ENCODE measurements at places on chromosomes 4 and X.

- peak; percentile 75 for DNase-seq
These were observed 54.6 kb downstream of the FNIP2 start for GRCh38 chr4:158823461-158823873.

DNA sequence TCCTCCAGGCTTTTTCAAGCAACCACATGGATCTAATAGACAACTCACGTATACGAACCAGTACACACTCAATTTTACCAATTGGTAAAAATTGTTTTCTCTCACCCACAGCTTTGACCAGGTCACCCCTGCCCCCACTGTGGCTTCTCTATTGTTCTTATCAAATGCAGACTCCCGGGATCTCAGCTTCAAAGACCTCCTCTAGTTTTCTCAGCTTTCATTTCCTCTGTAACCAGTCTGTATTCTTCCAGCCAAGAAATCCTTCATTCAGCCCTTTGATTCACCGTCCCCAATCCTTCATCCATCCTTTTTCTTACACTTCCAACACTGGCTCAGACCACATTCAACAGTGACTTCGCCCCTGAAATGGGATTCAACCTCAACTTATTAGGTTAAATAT, 120.7 kb downstream of the CORIN start:
- no peak for DNase-seq

DNA sequence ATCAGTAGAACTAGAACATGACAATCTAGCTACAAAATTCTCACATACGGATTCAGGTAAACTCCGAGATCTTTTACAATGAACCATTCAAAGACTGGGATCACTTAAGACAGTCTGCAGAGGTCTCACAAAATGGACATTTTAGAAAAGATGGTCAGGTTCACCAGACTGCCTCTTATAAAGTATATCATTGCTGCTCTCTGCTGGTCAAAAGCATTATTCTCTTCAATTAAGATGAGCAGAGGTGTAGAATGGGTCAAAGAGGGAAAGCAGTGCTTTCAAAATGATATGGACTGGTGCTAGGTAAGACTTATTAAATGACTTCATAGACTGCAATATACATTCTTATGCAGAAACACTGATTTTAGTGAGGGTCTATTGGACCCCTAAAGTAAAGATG, 434.7 kb downstream of the PACRGL start:
- no peak for DNase-seq

DNA sequence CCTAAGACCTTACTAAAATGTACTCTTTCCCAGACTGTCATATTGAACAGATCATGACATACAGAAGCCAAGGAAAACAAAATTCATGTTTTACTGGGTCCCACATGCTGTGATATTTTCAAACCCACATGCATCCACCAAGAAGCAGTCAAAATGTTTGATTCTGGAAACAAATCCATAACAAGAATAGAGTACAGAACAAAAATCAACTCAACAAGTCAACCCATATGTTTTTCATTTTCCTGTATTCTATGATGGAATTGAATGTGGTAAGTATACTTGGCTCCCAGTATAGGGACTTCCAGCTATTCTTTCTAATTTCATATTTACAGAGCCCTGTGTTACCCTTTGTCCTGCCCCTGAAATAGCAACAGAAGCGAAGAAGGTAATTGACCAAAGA, 106.8 kb downstream of the COL25A1 start:
- DNase-seq, result no peak

DNA sequence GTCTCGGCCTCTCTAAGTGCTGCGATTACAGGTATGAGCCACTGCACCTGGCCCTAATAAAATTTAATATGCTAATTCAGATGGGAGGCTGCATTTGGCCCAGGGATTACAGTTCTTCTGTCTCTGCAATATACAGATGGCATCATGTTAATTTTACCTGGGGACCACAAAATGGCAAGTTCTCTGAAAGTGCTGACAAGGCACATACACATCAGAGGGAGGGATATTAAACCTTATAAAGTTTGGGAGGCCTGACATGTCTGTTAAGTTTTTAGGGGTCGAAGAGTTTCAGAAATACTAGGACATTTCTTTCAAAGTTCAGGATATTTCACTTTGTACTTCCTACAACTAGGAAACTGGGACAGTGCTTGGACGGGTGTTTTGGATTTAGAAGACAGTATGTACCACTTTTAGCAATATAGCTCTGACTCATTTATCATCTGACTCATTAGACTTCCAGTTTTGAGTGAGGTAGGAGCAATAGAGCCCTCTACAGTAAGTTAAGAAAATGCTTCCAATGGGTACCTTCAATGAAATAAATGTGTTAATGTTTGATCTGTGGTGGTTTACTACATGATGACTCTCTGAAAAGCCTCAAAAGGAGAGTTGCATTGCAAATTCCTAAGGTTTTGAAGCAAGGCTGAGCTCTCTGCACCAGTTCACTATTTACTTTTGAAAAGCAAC, 981.0 kb upstream of the HS3ST1 start:
- peak; percentile 78 for DNase-seq

DNA sequence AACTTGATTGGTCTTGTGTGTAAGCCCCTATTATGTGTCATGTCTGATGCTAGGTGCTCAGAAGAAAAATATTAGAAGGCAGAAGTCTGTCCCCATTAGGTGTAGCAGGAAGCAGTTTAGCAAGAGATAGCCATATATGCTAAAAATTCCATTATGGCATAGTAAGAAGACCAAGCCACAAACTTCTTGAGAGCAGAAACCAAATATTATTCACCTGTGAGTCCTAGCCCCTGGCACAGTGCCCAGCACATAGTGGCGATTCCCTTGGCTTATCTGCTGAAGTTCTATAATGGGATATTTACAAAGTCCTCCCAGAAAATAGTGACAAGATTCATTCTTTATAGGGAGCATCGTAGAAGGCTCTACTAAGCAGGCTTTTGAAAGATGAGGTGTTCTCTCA, 174.4 kb downstream of the RAB28 start:
- peak; percentile 46 for DNase-seq

- DNase-seq, result peak; percentile 12
These were observed 5.5 kb downstream of the PNMA3 start for GRCh38 chrX:153061732-153062131.

GRCh38 chr4:169133932-169134331, 123.9 kb upstream of the CBR4 start:
- DNase-seq, result no peak

DNA sequence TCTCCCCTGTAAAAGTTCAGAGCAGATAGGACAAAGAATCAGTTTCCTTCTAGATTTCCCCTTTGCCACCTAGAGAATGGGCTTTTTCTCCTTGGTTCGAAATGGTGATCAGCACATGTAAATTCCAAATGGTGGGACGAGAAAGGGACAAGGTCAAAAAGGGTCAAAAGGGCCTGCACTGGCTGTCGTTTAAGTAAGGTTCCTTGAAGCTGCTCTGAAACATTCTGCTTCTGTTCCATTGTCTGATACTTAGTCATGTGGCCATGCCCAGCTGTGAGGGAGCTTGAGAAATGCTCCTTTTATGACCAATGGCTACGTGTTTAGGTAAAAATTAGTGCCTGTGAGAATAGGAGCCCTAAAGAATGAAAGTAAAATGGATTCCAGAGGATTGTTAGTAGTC, 165.9 kb upstream of the CENPE start:
- no peak for DNase-seq

DNA sequence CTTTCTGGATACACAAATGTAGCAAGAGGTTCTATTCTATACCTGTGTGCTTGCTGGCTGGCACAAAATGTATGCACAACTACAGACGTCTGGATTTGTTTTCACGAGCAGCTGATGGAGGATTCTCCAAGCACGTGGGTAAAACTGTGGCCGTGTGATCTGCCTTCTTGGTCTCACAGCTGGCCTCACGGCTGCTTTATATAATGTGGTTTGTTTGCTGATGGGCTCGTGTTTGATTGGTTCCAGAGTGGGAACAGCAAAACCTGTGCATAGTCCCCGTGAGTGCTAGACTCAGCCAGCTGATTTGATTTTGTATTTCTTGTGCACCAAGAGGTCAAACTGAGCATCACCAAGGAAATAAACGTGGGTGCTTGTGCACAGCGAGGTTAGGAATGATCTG, 262.6 kb upstream of the RPS6KA3 start:
- DNase-seq, result no peak

DNA sequence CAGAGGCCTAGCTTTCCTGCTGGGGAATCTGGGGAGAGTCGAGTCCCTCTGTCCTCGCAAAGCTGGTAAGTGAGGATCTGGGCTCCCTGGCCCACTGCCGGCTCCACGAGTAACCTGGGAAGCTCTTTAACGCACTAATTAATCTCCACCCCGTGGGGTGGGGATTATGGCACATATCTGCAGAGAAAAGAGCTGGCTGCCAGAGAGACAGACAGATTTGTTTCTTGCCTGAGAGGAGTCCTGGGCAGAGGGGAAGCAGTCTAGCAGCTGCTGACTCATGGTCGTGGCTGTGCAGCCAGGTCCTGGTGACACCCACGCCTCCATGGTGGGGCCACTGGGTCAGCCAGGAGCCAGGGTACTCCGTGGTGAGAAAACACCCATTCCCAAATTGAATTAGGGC, 14.0 kb downstream of the SORCS2 start:
- peak; percentile 73 for DNase-seq

- DNase-seq, result peak; percentile 22
These were observed 14.1 kb upstream of the CXCL6 start for GRCh38 chr4:73822389-73822788.

- peak; percentile 88 for DNase-seq
These were observed 605.9 kb upstream of the DIPK2B start for GRCh38 chrX:45806410-45807121.

- no peak for DNase-seq
These were observed 41.9 kb upstream of the TADA2B start for GRCh38 chr4:7001271-7001670.

DNA sequence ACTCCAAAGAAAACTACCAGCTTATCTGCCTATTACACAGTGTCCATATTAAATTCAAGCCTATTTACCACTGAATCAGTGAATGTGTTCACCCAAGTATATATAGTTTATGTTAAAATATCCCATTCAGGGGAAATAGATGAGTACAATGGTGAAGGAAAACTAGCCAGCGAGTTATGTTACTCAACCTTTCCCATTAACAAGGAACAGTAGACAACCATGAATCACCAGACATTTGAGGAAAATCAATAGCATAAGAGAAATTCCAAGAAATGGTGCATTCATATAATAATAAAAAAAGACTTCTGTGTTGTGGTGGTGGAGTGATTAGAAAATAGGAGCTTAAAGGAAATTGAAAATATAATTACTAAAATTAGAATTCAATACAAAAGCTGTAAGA, 21.3 kb downstream of the IQCM start:
- no peak for DNase-seq

DNA sequence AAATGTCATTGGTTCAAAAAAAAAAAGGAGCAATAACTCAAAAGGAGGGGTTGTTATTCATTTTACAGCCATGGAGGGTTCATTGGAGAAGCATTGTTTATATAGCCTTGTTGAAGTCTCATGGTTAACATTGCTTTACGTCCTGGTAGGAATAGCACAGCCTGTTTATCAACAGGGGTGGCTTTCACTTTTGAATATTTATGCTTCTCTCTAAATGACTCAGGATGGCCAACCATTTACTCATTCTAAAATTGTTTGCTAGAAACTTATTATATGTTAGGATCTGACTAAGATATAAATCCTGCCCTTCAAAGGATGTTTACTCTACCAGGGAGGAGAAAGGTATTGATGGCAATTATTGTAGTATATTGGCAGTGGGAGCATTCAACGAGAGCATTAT, 534.1 kb upstream of the GALNTL6 start:
- DNase-seq, result no peak

DNA sequence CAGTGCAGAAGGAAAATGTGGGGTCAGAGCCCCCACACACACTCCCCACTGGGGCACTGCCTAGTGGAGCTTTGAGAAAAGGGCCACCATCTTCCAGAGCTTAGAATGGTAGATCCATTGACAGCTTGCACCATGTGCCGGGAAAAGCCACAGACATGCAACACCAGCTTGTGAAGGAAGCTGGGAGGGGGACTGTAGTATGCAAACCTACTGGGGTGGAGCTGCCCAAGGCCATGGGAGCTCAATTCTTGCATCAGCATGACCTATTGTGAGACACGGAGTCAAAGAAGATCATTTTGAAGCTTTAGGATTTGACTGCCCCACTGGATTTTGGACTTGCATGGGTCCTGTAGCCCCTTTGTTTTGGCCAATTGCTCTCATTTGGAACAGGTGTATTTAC, 142.8 kb upstream of the ARHGEF9 start:
- no peak for DNase-seq

Measured in RCC 7860 (cell line).